ENCODE measurements at places on chromosomes 4 and X.

DNA sequence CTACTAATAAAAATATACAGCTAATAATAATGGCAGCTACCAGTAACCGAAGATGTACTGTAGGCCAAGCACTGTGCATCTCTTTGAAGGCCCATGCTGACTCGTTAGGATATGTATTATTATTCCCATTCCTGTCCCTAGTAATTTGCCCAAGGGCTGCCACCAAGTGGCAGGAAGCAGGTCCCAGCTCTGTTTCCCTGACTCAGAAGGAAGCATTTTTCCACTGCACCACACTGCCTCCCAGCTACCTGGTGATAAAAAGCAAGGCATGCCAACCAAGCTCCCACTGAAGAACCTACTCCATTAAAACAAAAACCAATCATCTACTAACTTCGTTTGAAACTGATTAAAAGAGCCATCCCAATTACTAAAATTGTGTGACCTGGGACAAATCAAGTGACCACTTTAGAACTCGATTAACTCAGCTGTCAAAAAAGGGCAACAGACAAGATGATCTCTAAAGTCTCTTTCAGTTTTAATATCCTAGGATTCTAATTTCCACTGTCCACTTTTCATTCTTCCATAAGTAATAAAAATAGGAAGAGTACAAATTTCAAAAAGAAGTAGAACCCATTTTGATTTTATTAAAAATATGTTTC, 24.3 kb upstream of the PGM2 start:
- no peak for DNase-seq

DNA sequence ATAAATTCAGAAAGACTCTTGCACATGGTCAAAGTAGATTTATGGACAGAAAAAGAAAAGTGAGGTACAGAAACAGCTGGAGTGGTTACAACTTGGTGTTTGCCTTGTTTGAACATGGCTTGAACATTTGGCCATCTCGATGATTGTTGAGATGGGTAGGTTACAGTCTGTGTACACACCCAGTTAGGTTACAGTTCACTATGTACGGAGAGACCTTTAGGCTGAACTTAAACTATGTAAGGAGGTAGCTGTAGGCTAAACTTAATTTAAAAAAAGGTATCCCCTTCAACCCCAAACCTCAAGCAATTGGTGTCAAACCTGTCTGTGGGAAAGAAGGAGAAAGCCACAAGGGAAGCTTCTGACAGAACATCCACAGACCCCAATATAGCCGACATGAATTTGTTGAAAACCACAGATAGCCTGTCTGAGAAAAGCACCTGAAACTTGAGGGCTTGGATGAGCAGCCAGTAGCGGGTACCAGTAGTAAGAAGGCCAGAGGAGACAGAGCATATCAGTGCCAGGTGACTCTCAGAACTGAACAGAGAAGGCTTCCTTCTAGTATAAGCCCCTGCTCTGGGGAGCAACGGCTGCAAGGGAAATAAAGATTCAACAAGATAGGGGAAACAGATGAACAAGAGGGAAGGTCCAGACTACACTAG, 247.9 kb upstream of the GALNTL6 start:
- DNase-seq: no peak

DNA sequence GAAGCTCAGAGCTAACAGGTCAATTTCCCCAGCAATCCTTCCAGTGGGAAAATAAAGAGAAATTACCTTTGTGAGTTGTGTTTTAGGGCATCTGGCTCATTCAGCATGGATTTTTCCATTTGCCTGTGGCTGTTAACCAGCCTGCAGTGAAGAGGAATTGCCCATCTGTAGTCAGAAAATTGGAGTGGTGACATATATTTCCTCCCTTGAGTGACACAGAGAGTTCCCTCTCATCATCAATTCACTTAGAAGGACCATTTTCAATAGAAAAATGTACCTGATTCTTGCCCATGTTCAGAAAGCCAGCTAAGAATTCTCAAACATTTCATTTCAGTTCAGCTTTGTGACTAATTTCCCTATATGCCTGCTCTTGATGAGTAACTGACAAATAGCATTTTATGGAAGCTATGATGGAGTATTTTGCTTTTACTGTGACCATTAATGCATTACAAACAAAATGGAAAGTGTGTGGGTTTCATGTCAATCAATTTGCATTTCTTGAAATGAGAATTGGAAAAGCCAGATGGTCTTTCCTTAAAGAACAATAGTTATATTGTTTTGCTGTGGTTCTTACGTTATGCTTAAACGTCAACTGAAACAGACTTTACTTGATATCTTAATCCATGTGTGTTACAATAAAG, 155.8 kb downstream of the NWD2 start:
- DNase-seq: no peak

DNA sequence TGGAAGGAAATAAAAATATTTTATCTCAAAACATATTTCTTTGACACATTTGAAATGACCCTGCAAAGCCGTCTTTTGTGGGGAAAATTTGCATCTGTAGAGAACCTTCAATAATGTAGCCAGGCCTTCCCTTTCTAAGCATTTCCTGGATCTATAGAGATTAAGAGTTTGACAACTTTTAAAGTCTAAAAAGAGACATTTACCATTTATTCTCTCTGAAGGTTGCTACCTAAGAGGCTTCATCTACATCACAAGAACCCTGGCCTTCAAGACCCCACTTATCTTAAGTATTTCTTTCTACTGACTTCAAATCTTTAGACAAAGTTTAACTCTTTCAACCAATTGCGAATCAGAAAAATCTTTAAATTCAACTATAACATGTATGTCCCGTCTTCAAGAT, 1639.8 kb downstream of the RPA4 start:
- DNase-seq: no peak

GRCh38 chrX:22467571-22467970, 194.9 kb downstream of the CBLL2 start:
- DNase-seq: no peak

- DNase-seq: no peak
Observed at GRCh38 chrX:37453821-37454220, 104.7 kb downstream of the PRRG1 start.

Measured in C1 segment of cervical spinal cord (tissue), 14 donors.